Activated T-helper 17 cell treated with anti-CD3 and anti-CD28 coated beads, Interleukin-2, amount 50 U/mL, for 72 hours (primary cell): ENCODE measurements at places on chromosomes 13 and 19.
A peak's percentile ranks its signal among the peaks of the same experiment; 100 is the strongest.

- no peak for ATAC-seq
- H3K4me1 ChIP-seq, result no peaks in the 10 kb centered on the region
- H3K27me3 ChIP-seq, result peaks cover 12% of the 10 kb centered on the region
- H3K36me3 ChIP-seq, result no peaks in the 10 kb centered on the region
Observed at GRCh38 chr13:46490129-46490528, 62.8 kb upstream of the LRCH1 start.

DNA sequence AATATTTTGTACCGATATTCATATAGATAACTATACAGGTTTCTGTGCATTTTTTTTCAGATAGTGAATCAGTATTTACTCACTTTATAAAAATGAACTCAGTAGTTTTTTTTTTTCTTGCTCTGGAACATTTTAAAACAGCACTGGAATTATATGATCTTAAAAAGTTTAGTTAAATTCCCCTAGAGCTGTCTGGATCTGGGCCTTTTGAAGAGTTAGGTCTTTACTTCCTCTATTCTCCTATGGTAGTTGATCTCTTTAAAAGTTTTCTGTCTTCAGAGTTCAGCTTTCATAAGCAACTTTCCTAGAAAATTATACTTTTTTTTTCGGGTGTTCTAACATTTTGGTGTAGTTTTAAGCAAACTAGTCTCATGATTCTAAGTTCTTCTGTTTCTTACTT lies 21.8 kb upstream of the RBM26 start:
- no peak overlapping the region for H3K4me3 ChIP-seq
- ATAC-seq, result no peak
- H3K36me3 ChIP-seq, result no peaks in the 10 kb centered on the region
- H3K27ac ChIP-seq, result no peak overlapping the region
- no peaks in the 10 kb centered on the region for H3K4me1 ChIP-seq

GRCh38 chr13:113405481-113406300 lies 41.8 kb upstream of the GRTP1 start:
- H3K4me1 ChIP-seq, result no peaks in the 10 kb centered on the region
- no peak for ATAC-seq
- no peaks in the 10 kb centered on the region for H3K27me3 ChIP-seq
- H3K27ac ChIP-seq, result no peak overlapping the region
- H3K4me3 ChIP-seq, result no peak overlapping the region

DNA sequence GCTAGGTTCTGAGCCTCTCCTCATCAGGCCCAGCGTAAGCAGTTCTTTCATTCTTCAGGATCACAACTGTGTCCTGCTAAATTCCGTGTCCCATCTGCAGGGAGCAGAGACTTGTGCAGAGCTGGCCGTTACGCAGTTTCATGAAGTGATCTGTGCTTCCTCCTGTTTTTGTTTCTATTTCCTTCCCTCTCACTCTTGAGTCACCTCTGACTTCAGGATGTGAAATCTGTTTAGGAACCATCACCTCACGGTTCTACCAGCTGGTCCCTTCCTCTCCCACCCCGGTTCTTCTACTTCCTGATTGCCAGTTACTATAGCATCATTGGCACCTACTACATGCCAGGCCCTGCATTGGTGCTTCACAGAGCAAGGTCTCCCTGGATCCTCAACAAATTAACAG lies 8.5 kb downstream of the MAU2 start:
- H3K4me1 ChIP-seq, result peaks cover 14% of the 10 kb centered on the region
- no peak overlapping the region for H3K4me3 ChIP-seq
- ATAC-seq, result peak; percentile 44
- H3K36me3 ChIP-seq, result peaks cover 64% of the 10 kb centered on the region
- no peaks in the 10 kb centered on the region for H3K27me3 ChIP-seq

GRCh38 chr13:77047649-77048343 lies 20.8 kb upstream of the FBXL3 start:
- H3K27me3 ChIP-seq, result no peaks in the 10 kb centered on the region
- peak overlapping the region; percentile 60 for H3K27ac ChIP-seq
- no peak overlapping the region for H3K4me3 ChIP-seq
- no peaks in the 10 kb centered on the region for H3K4me1 ChIP-seq

DNA sequence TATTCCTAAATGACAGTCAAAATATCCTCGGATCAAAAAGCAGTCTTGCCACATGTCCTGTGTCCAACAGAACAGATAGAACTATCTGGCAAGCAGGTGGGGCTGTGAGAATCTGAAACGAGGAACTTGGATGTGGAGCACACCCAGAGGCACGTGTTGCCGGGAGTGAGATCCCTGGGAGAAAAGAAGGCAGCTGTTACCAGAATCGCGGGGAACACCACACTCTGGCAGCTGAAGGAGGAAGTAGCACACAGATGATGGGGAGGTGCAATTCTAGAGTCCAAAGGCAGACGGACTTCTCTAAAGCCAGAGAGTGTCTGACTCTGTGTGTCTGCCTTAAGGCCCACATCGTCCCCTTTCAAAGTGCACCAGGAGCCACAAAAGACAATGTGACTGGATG lies 22.3 kb downstream of the SLC7A1 start:
- ATAC-seq, result no peak
- no peaks in the 10 kb centered on the region for H3K27me3 ChIP-seq
- peaks cover 31% of the 10 kb centered on the region for H3K36me3 ChIP-seq
- H3K27ac ChIP-seq, result peak overlapping the region; percentile 67
- no peak overlapping the region for H3K4me3 ChIP-seq
- peaks cover 13% of the 10 kb centered on the region for H3K4me1 ChIP-seq

DNA sequence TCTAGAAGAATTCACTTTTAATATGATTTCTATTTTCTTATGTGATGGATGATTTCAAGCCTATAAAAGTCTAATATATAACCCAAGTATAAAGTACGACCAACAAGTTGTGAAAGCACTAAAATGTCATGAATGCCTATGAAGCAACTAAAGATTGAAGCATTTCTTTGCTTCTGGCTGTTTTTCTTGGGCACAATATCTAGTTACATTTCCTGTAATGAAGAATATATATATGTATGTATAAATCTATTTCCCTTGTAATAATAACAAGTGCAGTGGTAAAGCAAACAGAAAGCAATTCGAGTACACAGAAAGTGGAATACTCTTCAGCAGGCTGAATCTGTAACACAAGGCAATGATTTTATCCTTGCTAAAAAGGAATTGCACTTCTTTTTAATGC lies 5.4 kb downstream of the PCDH20 start:
- peaks cover 22% of the 10 kb centered on the region for H3K27me3 ChIP-seq
- no peaks in the 10 kb centered on the region for H3K4me1 ChIP-seq
- no peak for ATAC-seq
- no peaks in the 10 kb centered on the region for H3K36me3 ChIP-seq
- no peak overlapping the region for H3K27ac ChIP-seq

GRCh38 chr19:49347835-49348234 lies 12.6 kb downstream of the CD37 start:
- peak; percentile 61 for ATAC-seq
- H3K4me3 ChIP-seq, result no peak overlapping the region
- no peaks in the 10 kb centered on the region for H3K27me3 ChIP-seq
- H3K27ac ChIP-seq, result peak overlapping the region; percentile 41
- peaks cover 4% of the 10 kb centered on the region for H3K4me1 ChIP-seq

DNA sequence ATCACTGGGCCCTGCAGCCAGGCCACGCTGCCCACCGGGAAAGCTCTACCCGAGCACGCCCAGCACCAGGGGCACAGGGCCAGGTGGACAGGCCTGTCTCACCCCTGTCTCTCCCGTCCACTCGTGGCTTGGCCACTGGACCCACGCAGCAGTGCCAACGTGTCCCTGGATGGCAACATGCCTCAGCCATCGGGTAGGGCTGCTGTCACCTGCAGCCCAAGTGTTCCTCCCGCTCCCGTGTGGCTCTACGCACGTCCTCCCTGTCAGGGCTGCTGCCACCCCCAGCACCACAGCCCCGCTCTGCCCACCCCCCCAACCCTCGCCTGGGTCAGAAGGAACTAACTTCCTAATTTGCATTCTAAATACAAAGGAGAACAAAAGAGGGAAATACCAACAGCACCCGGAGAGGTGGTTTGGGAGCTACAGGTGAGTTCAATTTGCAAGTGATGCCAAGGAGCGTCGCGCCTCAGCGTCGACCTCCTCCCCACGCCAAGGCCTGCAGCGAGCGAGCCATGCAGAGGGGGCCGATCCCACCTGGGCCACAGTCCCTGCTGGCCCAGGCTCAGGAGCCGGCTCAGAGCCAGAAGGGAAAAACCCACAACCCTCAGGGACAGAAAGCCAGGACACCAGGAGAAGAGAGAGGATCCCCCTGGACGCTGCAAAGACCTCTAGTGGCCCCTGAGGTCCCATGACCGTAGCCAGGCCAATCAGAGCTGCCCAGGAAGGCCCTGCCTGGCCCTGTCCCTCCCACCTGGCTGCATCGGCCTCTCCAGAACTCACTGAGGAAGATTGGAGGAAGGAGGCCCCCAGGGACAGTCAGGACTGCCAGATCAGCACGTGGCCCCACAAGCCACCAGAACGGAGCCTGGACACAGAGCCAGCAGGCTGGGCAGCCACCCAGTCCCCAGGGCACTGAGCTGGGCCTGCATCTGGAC lies 128.4 kb upstream of the SPACA7 start:
- no peak overlapping the region for H3K27ac ChIP-seq
- H3K4me3 ChIP-seq, result no peak overlapping the region
- peaks cover 4% of the 10 kb centered on the region for H3K27me3 ChIP-seq
- H3K4me1 ChIP-seq, result no peaks in the 10 kb centered on the region
- ATAC-seq, result no peak

GRCh38 chr13:27659145-27659865 lies 37.6 kb downstream of the POLR1D start:
- H3K27ac ChIP-seq, result no peak overlapping the region
- H3K36me3 ChIP-seq, result peaks cover 6% of the 10 kb centered on the region
- H3K27me3 ChIP-seq, result no peaks in the 10 kb centered on the region

- H3K36me3 ChIP-seq, result no peaks in the 10 kb centered on the region
- ATAC-seq, result no peak
- H3K27ac ChIP-seq, result no peak overlapping the region
- peaks cover 29% of the 10 kb centered on the region for H3K27me3 ChIP-seq
- H3K4me3 ChIP-seq, result no peak overlapping the region
Observed at GRCh38 chr19:42831221-42832019, 48.1 kb downstream of the PSG1 start.

DNA sequence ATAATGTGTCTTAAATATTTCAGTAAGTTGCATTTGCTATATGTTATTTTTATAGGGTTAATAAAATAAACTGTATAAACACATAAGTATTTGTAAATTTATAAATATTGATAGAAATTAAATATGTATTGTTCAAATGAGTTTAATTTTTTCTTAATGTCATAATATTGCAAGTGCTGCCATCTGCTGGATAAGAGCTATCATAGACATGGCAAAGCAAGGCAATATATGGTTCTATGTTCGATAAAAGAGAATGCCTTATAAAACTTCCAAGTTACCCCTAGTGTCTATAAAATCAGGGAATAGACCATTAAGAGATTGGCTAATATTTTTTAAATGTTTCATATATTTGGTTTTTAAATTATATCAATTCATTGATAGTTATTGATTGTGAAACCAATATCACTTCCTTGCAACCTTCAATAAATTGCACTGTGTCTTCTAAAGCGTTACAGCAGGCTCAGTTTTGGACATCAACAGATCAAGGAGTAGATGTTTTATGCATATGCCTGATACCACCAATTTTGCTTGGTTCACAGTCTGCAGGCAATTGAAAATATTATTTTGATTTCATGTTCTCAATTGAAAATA lies 29.0 kb upstream of the SLITRK6 start:
- H3K27me3 ChIP-seq, result no peaks in the 10 kb centered on the region
- H3K4me1 ChIP-seq, result no peaks in the 10 kb centered on the region
- no peak for ATAC-seq
- H3K4me3 ChIP-seq, result no peak overlapping the region

- no peaks in the 10 kb centered on the region for H3K27me3 ChIP-seq
- peaks cover 8% of the 10 kb centered on the region for H3K36me3 ChIP-seq
- no peak overlapping the region for H3K27ac ChIP-seq
- no peaks in the 10 kb centered on the region for H3K4me1 ChIP-seq
- no peak for ATAC-seq
- no peak overlapping the region for H3K4me3 ChIP-seq
Observed at GRCh38 chr19:4987692-4988370, 18.9 kb downstream of the KDM4B start.

- H3K4me3 ChIP-seq, result no peak overlapping the region
- no peaks in the 10 kb centered on the region for H3K36me3 ChIP-seq
- H3K27ac ChIP-seq, result no peak overlapping the region
- ATAC-seq, result no peak
Observed at GRCh38 chr19:18746401-18747325, 44.4 kb downstream of the COMP start.

GRCh38 chr13:45781553-45782326 lies 69.8 kb downstream of the SIAH3 start:
- ATAC-seq, result no peak
- no peak overlapping the region for H3K4me3 ChIP-seq
- no peaks in the 10 kb centered on the region for H3K27me3 ChIP-seq
- no peak overlapping the region for H3K27ac ChIP-seq
- no peaks in the 10 kb centered on the region for H3K36me3 ChIP-seq
- H3K4me1 ChIP-seq, result peaks cover 7% of the 10 kb centered on the region

- H3K4me1 ChIP-seq, result no peaks in the 10 kb centered on the region
- H3K27ac ChIP-seq, result no peak overlapping the region
- H3K27me3 ChIP-seq, result peaks cover 5% of the 10 kb centered on the region
- no peak for ATAC-seq
- no peak overlapping the region for H3K4me3 ChIP-seq
Observed at GRCh38 chr13:60328073-60328472, 68.9 kb upstream of the TDRD3 start.
